AG09309 (cell line): ENCODE measurements at places on chromosomes 4 and X.

- no peak for DNase-seq
Measured at GRCh38 chr4:139558235-139559088, 2.4 kb upstream of the SETD7 start.

DNA sequence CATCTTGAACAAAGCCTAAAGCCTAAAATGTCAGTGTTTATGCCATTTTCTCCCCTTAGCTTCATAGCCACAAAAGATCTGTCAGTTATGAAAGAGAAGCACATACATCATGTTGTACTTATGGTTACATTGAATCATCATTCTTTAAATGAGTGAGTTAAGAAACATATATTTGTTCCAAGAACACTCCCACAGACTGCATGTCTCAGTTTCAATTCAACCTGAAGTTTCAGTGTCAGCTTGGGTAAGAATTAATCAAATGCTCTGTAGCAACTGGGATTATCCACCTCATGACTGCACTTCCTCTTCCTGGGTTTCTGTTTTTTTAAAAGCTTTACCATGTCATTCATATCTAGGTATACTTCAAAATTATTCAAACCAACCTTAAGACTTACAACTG lies 3.9 kb upstream of the TMPRSS11B start:
- no peak for DNase-seq

DNA sequence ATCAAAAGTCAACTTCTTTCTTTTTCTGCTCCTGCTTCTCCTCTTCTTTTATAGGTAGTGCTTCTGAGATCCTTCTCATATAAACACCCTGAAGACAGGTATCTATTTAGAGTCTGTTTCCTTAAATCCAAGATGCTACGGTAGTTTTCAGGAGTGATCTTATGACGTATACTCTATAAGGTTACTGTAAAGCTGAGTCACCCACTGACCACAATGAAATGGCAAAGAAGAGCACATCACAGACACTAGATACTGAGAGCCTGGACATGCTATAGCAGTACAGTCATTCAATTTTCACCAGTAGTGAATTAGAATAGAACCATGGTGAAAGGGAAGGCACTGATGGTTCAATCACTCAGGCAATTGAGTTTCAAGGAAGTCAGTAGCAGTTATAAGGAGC lies 412.5 kb downstream of the ADAM29 start:
- DNase-seq, result no peak

DNA sequence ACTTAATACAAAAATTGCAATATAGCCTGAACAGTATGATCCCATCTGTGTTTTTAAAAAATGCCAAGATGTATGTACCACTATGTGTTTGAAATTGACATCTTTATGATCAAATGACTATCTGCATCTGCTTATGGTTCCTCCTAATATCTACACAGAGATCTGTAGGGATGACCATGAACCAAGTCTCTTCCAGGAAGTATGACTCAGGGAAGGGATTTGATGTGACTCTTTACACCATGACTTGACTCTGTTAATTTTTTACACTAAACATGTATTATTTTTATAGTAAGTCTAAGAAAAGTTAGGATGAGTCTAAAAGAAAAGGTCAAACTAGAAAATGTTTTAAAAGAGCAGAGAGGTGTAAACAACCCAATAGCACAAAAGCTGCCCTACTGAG lies 164.0 kb downstream of the SH3KBP1 start:
- no peak for DNase-seq

- no peak for DNase-seq
Measured at GRCh38 chr4:184310171-184310567, 92.5 kb upstream of the ENPP6 start.

GRCh38 chr4:57075367-57075766 lies 34.8 kb downstream of the IGFBP7 start:
- DNase-seq, result no peak

GRCh38 chrX:45811326-45811725 lies 610.6 kb upstream of the DIPK2B start:
- no peak for DNase-seq

DNA sequence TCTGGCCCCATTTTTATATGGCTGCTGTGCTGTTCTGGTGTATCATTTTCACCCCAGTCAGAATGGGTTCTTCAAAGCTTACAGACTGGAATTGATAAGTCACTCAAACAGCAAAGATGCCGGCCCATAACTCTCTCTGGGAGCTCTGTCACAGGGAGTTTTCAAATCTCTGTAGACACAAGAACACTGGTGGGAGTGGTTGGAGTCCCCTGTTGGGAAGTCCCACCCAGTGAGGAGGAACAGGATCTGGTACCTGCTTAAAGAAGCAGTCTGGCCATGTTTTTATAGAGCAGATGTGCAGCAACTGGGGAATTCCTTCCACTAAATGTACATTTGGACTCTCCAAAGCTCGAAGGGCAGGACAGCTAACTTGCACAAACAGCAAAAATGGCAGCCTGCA lies 69.3 kb upstream of the UGT2B7 start:
- no peak for DNase-seq

- DNase-seq, result no peak
Measured at GRCh38 chr4:85656759-85657505, 182.0 kb downstream of the ARHGAP24 start.

DNA sequence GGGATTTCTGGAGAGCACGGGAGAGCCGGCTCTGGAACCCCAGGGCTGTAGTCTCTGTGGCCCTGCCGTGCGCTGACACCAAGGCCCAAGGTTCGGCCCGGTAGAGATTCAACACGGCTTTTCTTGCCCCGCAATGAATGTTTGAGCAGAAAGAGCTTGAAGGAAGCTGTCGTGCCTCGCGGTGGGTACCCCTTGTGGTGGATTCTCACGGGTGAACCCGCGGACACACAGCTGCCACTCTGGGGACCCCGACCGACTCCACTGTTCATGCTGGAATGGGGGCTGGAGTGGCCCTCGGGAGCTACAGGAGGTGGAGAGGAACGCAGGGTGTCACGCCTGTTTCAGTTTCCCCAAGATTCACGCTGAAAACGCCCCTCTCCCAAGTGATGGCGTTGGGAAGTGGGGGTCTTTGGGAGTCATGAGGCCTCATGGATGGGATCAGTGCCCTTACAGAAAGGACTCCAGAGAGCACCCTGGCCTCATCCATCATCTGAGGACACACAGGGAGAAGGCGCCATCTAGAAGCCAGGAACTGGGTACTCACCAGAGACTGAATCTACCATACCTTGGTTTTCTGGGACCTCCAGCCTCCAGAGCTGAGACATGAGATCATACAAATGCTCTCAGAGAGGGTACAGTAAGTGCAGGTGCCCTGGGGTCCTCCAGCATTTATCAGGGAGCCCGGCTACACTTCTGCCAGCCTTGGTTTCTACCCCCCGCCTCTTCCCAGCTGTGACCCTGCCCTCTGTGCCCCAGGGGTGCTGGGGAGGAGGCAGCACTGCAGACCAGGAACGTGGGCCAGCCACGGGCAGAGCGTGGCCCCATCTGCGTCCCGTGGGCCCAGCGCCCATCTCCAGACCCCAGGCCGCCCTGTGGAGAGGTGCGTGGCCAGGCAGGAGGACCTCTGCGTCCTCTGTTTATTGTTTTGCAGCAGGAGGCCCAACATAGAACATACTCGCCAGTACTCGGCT lies 6.4 kb downstream of the SLC25A6 start:
- no peak for DNase-seq

DNA sequence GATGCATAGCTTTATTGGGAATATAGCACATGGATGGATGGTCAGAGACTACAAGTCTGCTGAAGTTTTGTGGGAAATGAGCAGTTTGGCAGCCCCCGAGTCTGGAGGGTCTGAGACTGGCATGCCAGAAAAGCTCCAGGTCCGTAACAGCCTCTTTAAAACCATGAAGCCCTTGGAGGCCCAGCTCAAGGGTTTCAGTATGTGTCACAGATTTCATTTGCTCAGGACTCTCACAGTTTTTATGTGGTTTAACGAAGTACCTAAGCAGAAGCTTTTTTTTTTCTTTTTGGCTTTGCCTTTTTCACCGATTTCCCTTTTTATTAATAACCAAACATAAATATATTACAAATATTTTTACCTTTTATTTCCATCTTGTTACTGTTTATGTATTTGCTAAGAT lies 30.6 kb upstream of the TMEM184C start:
- DNase-seq, result no peak
